Stimulated activated CD4-positive, alpha-beta T cell treated with anti-CD3 and anti-CD28 coated beads, Interleukin-1b, Interleukin-23, amount 100 ng/mL, for 4 hours (primary cell): ENCODE measurements at places on chromosomes 5 and 9.

- no peak for DNase-seq
These were observed 1.1 kb upstream of the PDCD6 start for GRCh38 chr5:270340-270739.

DNA sequence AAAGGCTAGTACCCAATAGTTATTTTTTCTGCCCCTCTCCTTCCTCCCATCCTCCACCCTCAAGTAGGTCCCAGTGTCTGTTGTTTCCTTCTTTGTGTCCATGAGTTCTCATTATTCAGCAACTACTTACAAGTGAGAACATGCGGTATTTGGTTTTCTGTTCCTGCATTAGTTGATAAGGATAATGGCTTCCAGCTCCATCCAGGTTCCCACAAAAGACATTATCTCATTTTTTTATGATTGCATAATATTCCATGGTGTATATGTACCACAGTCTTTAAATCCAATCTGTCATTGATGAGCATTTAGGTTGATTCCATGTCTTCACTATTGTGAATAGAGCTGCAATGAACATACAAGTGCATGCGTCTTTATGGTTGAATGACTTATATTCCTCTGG is 128.3 kb upstream of the ANKRD55 start:
- DNase-seq, result no peak

DNA sequence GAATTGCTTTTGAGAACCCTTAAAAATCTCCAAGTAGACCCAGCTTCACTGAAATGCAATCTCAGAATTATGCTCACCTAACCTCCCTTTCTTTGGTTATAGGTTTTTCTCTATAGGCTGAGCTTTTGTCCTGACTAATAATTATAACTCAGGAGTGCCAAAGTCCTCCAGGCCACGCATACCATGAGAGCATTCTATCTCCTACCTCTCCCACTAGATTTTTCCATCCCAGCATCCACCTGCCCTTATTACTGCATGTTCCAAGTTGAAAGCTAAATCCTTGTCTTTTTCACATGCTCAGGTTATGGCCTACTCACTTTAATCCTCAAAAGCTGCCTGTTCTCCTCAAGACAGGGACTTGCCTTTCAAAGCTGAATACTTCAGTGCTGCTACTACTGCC is 22.1 kb downstream of the ZNF346 start:
- no peak for DNase-seq

DNA sequence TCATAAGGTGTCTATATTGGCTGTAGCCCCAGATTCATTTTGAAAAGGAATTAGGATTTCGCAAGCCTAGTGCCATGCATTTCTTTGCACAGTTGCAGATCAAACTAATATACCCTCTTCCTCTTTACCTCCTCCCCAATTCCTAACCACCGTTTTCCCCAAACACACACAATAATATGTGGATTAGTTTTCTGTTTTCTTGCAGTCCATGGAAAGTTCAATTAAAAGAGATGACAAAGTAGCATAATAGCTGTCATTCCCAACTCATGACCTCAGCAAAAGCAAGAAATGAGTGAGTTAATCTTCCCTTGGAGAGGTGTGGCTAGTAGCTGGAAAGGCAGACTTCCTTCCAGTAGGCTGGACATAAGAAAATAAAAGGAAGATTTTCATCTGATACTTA is 349.1 kb downstream of the TMEM232 start:
- no peak for DNase-seq

DNA sequence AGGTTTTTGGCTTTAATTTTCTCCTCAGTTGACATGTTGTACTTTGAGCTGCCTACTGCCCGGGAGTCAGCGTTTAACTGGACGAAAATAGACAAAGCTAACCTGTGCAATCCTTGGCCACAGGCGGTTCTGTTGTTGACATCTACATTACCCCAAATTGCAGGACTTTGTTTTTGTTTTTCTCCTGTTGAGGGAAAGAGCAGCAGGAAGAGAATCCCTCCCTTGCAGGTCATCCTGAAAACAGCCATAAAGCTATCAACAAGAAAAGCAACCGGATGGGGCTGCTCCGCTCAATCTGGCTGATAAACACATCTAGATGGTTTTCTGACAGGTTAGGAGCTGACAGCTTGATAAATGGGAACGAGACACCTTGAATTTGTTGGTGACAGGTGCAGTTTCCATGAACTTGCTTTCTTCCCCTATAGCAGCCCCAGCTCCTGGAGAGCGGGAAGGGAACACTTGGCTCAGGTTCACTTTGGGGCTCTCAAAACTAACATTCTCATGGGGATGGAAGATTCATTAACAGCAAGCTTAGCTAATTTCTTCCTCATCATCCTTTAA is 331.5 kb downstream of the SLIT3 start:
- no peak for DNase-seq

DNA sequence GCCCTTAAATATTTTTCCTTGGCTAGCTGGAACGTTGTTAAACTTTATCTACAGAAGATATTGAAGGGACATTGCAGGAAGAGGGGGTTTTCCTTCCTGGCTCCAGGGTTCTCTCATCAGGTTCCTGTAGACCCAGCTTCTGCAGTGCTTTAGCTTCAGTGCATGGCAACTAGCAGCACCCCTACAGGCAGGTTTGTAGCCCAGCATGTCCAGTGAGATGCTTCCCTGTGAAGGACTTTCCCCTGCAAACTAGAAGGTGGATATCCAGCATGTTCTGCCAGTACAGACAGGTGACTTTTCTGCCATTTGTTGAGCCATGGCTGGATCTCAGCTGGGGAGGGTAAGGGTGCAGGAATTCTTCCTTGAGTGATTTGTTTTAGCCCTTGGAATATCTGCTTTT is 10.4 kb downstream of the CCL28 start:
- no peak for DNase-seq

DNA sequence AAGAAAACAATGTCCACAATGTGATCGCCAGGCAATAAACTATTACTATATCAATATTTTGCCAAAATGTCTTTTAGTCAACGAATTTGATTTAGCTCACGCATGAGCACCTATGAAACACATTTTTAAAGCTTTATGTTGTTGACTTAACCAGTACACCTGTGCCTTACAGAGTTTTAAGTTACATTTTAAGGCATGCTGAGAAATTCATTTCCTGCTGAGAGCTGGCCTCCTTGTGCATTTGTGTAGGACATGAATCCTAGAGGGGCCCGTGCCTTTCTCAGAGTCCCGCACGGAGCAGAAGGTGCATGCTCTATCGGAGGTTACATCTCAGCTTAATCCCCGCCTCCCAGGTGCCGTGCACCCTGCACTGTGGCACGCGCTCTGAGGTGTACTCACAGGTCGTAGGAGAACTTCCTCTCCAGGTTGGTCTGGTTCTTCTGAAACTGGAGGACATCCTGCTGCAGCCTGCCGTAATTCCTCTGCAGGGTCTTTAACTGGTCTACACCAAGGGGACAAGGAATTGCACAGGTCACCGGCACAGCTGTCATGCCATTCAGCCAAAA is 53.2 kb downstream of the GOLM1 start:
- no peak for DNase-seq

- no peak for DNase-seq
These were observed 2.0 kb upstream of the ZNF462 start for GRCh38 chr9:106860721-106861639.

DNA sequence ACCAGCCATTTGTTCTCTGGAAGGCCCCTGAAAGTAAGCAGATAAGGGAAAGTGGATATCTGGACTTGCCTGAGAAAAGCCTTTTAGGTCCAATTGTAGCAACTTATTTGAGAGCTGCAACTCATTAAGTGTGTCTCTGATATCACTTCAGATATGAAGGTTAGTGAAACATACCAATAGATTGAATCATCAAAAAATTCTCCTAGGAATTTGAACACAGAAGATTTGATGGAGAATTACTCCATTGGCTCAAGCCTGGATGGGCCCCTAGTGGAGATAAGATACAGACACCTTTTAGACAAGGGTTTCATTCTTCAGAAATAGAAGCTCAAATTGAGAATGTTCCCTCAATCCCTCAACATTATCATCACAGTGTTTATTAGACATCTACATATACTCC is 356.7 kb downstream of the NDUFS4 start:
- DNase-seq, result no peak

GRCh38 chr9:129209109-129209508 is 31.0 kb upstream of the IER5L start:
- DNase-seq, result no peak

DNA sequence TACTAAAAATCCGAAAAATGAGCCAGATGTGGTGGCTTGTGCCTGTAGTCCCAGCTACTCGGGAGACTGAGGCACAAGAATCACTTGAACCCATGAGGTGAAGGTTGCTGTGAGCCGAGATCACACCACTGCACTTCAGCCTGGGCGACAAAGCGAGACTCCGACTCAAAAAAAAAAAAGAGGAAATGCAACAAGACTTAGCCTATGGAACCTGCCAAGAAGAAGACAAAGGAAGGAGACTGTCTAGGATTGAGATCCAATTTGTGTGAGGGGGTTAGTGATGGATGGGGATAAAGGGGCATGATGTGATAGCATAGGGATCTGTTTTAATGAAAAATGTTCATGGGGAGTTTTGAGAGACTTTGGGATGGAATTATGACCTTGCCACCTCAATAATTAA is 72.9 kb downstream of the RAB24 start:
- no peak for DNase-seq

DNA sequence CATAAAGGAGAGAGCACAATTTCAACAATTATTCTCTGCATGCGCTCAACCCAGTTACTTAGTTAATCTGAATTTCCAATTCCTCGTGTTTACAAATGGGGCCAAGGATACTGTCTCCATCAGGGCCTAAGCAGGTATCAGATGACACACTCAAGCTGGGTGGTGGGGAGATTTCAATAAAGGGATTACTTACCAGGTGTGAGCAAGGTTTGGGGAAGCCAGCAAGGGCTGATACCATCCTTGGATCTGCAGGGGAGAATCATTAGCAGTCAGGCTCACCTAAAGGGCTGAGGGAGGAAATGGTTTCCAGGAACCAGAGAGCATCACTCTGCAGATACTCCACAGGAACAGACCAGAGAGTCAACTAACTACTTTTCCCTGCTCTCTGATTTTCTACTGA is 487.1 kb downstream of the NTRK2 start:
- DNase-seq, result no peak

DNA sequence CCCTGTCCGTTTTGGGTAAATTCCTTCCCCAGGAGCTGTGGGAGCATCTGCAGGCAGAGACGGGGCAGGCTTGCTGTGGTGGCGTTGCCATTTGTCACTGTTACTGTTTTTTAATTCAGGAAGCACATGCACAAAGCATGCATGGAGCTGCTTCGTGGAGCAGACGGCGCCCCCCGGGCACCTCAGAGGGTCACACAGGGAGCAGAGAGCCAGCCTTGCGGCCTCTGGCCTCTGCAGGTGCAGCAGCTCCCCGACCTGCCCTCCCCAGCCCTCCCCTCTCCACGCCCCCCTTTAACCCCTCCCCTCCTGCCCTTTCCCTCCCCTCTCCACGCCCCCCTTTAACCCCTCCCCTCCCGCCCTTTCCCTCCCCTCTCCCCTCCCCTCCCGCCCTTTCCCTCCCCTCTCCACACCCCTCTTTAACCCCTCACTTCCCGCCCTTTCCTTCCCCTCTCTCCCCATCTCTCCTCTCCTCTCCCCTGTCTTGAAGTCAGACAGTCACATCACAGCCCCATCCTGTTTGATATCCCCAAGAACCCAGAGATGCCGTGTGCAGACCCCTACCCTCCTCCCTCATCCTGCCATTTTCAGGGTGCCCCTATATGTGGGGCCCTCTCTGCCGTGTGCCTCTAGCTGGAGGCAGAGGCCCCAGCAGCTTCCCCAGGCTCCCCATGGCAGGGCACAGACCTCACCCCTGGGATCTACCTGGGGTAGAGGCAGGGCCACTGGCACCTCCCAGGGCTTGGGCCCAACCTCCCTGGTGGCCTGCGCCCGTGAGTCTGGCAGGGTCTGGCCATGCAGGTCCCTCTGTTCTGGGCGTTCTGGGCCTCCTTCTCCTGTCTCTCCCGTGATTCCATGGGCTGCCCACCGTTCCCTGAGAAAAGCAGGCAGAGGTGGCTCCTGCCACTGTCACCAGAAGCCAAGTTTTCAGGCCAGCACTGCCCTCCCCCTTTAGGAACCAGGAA is 29.6 kb upstream of the UBAC1 start:
- DNase-seq, result peak; percentile 28

DNA sequence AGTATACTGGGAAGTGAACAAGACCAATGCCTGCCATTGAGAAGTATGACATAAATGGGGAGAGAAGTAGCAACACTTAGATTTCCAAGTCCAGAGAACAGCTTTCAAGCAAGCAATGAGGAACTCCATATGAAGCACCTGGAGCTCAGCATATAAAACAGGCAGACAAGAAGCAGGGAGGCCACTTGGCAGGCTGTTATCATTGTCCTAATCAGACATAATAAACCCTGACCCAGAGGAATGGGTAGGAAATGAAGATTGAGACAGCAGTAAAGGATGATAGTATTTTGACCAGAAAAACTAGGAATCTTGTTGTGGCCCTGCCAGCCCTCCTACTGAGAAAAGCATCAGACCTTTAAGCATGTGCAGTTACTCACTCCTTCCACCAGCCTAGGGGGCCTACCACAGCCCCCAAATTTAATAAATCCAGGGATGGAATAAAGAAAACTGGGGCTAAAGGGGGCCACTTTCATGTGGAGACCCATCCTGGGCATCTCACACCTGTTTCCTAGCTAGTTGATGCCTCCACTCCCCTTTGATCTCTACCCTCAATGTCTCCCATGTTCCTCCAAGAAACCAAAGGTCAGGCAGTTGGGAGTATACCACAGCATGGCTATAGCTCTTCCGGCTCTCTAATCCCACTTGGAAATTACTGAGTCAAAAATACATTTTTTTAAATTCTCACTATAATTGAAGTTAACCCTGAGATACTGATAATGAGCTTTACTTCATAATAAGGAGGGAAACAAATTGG is 135.1 kb downstream of the SIL1 start:
- no peak for DNase-seq

GRCh38 chr9:27247756-27248155 is 49.2 kb downstream of the EQTN start:
- DNase-seq, result no peak

- no peak for DNase-seq
These were observed 17.9 kb upstream of the DAPK1 start for GRCh38 chr9:87479801-87480201.

- no peak for DNase-seq
These were observed 44.2 kb upstream of the COL15A1 start for GRCh38 chr9:98899408-98900056.

DNA sequence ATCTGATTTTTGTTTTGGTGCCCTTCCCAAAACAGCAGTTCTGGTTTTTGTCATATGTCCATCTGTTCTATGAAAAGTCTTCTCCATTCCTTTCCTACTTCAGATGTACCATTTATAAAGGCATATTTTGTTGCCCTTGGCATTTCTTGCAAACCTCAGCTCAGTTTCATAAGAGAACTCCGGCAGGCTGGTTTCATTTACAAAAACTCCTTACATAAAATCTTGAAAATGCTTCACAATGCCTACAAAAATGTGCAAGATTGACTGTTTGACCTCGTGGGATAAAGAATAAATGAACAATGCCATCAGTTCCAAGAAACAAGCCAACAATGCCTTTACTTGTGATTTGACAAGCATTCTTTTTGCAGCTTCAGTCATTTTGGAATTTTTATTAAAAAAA is 39.1 kb upstream of the CTNNAL1 start:
- DNase-seq, result no peak

DNA sequence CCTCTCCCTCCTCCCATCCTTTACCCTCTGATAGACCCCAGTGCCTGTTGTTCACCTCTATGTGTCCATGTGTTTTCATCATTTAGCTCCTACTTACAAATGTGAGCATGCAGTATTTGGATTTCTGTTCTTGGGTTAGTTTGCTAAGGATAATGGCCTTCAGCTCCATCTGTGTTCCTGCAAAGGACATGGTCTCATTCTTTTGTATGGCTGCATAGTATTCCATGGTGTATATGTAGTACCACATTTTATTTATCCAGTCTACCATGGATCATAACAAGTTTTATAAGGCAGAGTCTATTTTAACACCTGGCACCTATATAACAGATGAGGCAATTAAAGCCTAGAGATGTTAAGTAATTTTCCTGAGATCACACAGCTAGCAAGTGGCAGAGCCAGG is 7.4 kb downstream of the YTHDC2 start:
- no peak for DNase-seq
